RPMI8226 (cell line): ENCODE measurements at places on chromosomes 6 and 20.

- peak; percentile 42 for DNase-seq
Observed at GRCh38 chr20:24160563-24161281, 172.1 kb upstream of the GGTLC1 start.

GRCh38 chr20:53487461-53488200 is 106.0 kb downstream of the ZNF217 start:
- DNase-seq: no peak

- no peak for DNase-seq
Observed at GRCh38 chr6:168031411-168031971, 34.0 kb downstream of the KIF25 start.

DNA sequence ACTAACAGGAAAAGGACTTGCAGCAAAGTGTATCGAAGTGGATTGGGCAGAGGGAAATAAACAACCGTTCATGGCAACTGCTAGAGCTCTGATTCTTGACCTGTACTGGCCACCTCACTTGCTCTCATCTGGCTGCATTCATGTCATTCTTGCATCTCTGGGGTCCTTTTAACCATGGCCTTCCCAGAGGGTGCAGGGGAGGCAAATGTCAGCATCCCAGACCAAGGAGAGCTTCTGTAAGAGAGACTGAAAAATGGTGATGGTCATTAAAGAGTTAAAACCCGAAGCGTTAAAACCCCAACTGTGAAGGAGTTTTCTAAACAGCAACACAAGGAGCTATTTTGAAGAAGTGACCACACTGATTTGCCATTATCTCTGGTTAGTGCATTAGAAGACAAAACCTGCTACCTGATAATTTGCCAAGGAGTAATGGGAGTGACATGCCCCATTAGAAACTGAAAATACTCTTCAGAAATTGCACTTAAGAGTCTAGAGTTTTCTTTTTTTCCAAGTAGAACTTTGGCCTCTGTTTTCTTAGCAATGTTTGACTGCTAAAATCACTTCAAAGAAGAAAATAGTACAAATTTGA is 62.4 kb downstream of the APCDD1L start:
- no peak for DNase-seq

- DNase-seq: peak; percentile 75
Observed at GRCh38 chr6:28586962-28587745, 61.5 kb downstream of the GPX5 start.

DNA sequence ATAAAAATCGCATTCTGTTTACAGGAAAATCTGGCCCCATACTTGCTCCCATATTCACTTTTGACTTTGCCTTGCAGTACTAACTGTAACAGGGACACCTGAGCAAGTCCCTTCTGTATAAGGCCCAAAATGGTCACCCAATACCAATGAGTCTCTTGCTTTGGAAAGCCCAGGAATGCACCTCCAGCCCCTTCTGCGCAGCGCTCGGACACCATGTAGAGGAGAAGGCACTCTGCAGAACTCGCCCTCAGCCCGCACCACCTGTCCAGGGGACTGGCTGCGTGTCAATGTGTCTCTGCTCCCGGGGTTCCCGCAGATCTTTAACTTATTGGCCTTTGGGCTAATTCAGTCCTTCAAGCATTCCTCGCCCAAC is 746 bp upstream of the PRND start:
- no peak for DNase-seq

- DNase-seq: peak; percentile 52
Observed at GRCh38 chr6:50791900-50792508, 26.7 kb upstream of the TFAP2B start.

DNA sequence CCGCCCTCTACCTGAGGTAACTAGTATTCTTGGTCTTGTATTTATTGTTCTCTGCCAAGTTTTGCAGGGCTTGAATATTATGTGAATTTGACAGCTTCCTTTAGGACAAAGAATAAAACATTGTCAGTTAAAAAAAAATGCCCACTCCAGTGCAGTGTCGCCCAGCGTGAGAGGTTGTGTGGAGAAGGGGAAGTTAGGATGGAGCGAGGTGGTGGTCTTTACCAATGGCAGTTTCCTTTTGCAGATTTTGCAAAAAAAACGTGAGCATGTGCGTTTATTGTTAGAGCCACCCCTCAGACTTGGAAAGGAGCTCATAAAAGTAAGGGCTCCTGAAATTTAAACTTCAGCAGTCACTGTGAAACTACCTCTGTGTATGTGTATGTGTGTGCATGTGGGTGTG is 28.3 kb downstream of the UST start:
- DNase-seq: no peak
